ENCODE measurements at places on chromosomes 3 and 15.

GRCh38 chr3:138062037-138062436 lies 52.1 kb downstream of the CLDN18 start:
- no peak for DNase-seq

DNA sequence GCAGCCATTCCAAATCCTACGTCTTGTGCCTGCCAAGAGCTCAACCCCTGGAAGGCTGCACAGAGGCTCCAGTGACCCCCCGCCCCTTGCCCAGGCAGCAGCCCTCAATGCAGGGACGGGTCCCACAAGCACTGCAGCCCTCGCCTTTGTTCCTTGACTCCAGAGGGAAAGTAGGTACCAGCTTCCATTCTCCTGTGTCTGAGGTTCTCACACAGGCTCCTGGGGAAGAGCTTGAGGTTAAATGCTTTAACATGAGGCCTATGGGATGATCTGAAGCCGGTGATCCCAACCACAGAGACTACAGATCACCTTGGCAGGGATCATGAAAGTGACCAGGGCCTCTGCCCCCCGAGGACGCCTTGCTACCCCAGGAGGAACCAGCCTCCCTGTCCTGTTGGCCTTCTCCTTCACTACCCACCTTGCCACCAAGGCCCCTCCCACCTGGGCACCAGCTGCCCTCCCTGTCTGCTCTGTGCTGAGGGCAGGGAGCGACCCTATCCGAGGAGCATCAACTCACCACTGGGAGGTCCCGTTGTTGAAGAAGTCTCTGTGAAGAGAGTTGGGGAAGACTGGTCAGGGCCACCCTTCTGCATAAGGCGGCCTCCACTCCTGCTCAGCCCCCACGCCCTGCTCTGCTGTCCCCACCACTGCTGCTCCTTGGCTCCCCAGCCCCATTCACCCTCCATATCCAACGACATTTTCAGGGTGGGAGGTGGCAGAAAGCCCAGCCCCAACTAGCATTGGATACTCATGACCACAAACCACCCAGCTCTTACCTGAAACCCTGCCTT lies 95.3 kb downstream of the SEC22A start:
- no peak for DNase-seq

DNA sequence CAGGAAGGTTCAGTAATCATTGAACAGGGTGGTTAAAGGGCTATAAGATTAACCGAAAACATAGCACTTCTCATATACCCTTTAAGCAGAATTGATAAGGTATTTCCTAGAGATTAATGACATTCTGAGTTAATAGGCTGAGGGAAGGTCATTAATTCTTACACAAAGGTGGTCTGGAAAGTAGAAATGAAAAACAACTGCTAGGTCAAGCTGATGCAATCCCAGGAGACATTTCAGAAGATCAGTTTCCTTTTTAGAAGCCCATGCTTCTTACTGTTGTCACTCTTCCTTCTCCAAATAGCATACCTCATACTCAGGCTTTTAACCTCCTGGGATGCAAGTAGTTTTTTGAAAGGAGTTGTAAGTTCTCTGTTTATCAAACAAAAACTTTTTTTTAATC lies 8.8 kb downstream of the FILIP1L start:
- DNase-seq: no peak

GRCh38 chr3:46852334-46852720 lies 10.9 kb downstream of the MYL3 start:
- no peak for DNase-seq

DNA sequence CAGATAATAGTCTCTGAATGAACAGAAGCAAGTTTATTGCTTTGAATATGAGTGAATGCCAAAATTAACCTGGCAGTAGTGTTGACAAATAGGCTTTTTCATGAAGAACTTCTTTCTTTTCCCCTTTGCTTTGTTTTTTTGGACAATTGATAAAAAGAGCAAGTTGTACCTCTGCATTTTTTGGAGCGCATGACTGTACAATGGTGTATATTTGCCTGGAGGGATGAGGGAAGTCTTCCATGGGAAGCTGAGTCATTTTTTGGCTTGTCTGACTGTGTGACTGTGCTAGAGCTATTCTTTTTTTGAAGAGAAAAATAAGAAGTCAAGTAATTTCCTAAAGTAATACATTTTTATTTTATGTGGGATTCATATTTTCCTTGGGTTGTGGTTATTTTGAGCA lies 186.9 kb downstream of the KLHL25 start:
- DNase-seq: no peak

All from NCI-H510A treated with DMSO at 0.1 percent for 48 hours (cell line).